Foreskin keratinocyte (primary cell): ENCODE measurements at places on chromosomes 16 and 17.

DNA sequence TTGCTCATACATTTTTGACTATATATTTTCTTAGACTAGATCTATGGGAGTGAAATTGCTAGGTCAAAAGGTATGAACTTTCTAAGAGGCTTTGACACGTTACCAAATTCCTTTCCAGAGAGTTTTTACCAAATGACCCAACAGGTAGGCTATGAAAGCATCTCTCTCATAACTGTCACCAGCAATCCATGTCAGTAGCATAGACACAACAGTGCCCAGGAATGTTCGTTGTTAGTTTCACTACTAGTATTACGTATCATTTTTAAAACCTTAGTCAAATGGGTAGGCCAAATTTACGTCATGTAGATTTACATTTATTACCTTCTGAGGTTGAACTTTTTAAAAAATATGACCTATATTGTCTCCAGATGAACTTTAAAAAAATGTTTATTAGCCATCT lies 66.8 kb downstream of the MARCHF10 start:
- no peak for DNase-seq

DNA sequence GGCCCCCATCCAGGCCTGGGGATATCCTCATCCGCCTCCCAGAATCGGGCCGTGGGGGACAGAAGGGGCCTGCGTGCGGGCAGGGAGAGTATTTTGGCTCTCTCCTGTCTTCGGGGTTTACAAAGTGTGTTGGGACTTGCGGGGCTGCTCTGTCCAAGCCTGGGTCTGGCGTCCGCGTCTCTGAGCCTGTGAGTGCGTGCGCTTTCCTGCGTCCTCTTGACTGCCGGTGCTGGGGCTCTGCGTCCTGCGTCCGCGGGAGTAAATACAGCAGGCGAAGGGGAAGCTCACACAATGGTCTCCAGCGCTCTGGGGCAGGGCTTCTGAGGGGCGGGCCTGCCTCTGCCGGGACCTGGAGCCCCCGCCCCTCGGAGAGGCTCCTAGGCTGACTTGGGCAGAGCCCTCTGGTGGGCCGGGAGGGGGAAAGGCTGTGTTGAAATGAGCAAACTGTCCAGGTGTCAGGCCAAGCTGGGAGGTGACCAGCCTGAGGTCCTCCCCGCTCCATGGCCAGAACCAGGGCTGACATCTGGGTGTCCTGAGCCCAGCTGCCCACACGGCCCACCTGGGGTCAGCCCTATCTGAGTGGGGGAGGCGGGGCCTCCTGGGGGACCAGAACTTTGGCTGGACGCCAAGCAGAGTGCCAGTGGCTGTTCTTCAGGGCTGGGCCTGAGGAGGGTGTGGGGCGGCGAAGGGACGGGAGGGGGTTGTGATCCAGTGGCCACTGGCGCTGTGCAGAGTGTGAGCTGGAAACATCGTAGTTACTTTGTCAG lies 233.6 kb downstream of the SEC14L1 start:
- DNase-seq = no peak

DNA sequence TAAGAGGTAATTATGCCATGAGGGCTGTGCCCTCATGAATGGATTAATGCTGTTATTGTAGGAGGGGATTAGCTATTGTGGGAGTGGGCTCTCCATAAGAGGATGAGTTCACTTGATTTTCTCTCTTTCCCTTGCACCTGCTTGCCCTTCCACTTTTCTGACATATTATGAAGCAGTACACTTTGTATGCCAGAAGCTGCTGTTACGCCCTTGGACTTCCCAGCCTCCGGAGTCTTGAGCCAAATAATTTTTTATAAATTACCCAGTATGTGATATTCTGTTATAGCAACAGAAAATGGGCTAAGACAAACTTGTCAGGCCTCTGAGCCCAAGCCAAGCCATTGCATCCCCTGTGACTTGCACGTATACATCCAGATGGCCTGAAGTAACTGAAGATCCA lies 38.4 kb downstream of the PSMD12 start:
- DNase-seq = no peak

GRCh38 chr16:78097548-78097947 lies 1.9 kb upstream of the WWOX start:
- peak; percentile 90 for DNase-seq

- DNase-seq = no peak
Observed at GRCh38 chr16:68503334-68503733, 35.8 kb upstream of the ZFP90 start.

GRCh38 chr16:49766225-49766624 lies 89.7 kb downstream of the ZNF423 start:
- DNase-seq = no peak

DNA sequence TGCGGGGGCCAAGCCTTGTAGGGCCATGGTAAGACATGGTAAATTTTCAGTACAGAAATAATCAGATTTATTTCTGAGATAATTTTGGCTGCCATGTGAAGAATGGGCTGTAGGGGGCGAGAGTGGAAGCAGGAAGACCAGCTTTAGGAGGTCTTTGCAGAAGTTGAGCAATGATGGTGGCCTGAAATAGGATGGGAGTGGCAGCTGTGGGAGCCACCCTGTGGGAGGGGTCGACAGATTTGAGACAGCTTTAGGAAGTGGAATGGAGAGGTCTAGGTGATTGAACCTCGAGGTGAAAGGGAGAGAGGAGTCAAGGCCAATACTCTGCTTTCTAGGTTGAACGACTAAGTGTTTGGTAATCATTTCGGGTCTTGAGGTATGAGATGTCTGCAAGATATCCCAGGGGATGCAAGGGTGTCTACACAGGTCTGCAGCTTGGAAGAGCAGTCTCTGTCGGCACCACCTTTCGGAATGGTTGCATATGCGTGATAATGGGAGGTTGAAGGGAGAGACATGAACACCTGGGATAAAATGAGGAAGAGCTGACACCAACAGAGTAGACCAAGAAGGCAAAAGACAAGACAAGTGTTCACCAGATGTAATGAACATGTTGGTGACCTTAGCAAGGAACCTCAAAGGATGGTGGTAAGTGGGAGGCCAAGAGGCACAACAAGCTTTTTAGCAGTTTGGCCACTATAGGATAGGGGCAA lies 4.2 kb upstream of the ATXN7L3 start:
- DNase-seq = no peak

DNA sequence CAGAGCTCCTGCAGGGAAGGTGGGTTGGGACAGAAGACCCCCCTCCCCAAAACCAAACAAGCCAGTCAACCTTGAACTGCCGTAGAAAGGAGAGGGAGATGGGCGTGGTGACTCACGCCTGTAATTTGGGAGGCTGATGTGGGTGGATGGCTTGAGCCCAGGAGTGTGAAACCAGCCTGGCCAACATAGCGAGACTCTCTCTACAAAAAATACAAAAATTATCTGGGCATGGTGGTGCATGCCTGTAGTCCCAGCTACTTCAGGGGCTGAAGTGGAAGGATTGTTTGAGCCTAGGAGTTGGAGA lies 42.1 kb downstream of the NT5M start:
- DNase-seq = no peak

DNA sequence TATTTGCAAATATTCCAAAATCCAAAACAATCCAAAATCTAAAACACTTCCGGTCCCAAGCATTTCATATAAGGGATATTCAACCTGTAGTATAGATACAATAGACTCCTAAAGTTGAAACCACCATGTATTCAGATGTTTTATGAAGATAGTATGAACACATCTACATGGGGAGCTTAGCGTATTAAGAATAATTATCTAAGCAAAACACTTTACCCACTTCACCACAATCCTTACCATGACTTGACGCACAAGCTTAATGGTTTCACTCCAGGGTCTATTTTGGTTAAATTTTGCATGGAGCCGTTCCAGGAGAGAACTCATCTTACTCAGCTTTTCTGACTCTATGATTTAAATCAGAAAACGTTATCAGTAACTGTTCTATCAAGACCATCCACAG lies 3.5 kb downstream of the MED1 start:
- no peak for DNase-seq
